ENCODE measurements at places on chromosomes 13 and 19.

- peak; percentile 85 for DNase-seq
Observed at GRCh38 chr19:35868172-35868822, at the start of gene APLP1. TSS of gene APLP1 (plus strand) at chr19:35868574. CDS start at chr19:35868637, 63 bp downstream.

- DNase-seq = peak; percentile 91
Observed at GRCh38 chr19:49808711-49809159, 4.4 kb downstream of the FUZ start.

GRCh38 chr19:2869618-2870017 is 2.5 kb downstream of the ZNF556 start:
- DNase-seq = no peak

DNA sequence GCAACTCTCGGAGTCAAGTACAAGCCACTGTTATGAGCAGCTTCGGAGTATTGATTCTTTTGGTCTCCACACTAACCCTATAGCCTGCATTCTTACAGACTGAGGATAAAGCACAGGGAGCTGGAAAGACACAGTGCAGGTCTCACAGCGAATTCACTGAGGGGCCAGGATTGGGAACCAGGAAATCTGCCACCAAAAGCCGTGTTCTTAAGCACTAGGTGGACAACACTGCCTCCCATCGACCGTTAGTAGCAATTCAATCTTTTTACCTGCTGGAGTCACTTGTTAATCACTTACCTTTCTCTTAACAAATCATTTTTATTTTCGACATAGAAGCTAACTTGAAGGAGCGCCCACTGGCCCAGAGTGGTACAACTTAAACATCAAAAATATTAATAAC is 6.3 kb downstream of the PMIS2 start:
- peak; percentile 62 for DNase-seq

- no peak for DNase-seq
Observed at GRCh38 chr19:39471756-39472536, 8.7 kb upstream of the TIMM50 start.

DNA sequence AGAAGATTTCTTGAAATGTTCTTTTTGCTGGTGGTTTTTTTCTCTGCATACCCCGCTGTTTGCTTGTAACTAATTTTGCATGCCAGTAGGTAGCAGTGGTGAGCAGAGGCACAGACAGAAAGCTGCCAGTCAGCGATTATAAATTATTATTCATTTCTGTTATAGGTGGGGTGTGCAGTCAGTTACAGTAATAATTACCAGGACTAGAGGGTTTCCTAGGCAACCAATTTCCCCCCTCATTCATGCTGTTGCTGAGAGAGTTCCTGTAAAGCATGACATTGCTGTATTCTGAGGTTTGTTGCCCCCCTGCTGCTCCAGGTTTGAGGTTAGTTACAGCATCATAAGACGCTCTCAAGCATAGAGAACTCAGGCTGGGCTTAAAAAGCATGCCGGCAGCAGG is 104.5 kb downstream of the URI1 start:
- peak; percentile 65 for DNase-seq

DNA sequence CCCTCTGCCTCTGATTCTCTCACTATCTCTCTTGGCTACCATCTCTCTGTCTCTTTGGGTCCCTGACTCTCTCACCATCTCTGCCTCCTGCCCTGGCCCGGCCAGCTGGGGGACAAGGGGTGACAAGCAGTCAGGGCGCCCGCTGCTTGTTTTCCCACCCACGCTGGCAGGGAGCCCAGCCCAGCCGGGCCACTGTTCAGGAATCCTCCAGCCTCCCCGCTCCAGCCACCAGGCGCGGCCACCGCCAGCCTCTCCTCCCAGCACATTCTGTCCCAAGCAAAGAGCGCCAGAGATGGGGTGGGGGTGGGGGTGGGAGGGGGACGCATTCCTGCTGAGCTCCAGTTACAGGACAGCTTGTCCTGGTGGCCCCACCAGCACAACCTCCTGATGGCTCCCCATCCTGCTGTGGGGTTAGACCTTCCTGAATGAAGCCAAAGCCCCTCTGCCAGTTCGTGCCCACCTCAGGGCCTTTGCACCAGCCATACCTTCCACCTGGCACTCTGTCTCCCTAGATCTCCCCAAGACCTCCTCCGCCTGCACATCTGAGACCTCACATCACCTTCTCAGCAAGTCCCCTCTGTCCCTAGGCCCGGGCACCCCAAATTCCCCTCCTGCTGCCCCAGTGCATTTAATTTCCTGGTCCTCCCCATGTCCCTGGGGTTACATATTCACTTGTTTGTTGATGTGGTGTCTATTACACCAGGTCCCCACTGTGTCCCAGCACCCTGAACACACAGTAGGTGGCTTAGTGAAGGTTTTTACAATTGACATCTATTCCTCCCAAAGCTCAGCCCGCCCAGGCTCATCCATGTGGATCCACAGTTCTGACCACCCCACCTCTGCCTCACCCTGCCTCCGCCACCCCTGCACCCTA is 12.5 kb downstream of the ARRDC2 start:
- no peak for DNase-seq

DNA sequence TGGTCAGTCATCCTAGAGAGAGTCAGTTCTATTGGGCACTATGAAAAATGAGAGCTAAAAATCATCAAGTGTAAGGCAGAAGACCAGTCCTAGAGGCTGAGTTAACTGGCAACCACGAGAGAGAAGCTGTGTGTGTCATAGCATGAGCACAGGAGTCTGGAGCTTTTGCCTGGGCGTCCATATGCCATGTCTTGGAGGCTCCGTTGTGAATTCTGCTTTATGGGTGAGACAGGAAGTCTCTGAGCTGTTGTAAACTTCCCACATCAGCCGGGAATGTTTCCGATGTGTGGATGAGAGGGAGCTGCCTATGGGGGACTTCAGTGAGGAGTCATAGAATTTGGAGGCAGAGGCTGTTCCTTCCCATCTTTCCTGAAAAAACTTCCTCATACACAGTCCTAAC is 120.0 kb downstream of the ITGBL1 start:
- no peak for DNase-seq

DNA sequence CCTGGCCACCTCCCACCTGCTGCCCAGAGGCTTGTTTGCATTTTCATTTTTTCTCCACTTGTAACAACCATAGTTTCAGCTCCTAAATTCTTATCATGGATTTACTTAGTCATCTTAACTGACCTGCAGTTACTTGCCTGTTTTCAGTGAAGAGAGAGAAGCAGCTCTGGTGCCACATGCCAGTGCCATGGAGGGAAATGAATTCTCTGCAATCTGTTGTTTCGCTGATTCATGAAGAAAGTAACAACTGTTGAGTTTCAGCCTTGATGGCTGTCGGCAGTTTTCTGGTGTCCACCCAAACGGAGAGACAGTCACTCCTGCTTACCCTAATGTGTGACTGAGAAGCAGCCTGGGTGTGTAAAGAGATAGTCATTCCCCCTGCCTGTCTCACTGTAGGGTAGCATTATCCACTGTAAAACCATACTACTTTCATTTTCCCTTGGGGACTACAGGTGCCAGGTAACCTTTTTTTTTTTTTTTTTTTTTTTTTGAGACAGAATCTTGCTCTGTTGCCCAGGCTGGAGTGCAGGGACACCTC is 116.1 kb downstream of the DNAJC3 start:
- no peak for DNase-seq

DNA sequence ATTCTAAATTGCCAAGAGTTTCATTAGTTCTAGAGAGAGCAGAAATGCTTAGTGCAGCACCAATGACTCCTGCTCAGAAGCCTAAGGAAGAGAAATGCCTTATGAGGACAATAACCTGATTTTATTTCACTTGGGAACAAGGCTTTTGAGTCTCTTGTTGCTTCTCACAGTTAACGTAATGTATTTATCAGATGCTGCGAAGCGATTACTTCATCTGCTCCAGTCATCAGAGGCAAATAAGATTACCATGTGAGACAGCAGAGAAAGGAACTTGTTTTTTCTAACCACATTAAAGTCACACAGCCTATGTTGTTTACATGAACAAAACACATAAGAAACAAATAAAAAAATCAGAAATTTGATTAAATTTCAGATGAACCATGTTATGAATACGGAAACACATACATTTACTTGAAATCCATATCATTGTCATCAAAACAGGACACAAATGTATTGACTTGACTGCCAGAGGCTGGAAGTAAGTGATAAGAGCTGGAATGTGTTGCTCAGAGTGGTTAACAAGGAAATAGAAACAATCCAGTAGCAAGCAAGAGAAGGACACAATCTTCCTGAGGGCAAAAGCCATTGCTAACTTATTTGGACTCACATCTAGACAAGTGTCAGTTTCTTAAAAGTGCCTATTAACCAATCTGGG is 147.3 kb downstream of the LHFPL6 start:
- DNase-seq = no peak

DNA sequence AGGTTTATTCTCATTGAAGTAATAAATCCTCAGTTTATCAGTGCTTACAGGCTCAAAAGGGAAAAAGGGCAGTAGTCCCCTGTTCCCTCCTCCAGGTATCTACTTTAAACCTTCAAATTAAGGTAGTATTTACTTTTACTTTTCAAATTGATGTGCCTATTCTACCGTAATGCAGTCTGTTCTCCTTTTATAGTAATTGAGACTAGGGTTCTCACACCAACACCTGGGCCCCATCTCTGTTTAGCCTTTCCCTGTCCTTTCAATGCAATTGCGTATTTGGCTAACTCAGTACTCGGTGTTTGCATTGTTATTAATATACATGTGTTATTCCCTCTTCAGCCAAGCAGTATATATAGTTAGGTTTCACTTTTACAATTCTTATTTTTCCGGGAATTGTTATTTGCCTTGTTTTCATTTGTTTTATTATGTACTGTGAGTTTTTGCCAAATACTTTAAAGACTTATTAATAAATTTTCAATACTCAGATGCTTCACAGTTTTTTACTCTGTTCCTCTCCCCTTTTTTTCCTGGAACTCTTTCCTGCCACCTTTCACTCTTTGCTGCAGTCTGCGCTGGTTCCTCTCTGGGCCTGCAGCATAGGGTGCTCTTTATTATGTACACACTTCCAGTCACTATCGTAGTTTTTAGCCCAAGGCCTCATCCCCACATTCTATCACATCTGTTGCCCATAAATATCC is 30.3 kb downstream of the USPL1 start:
- no peak for DNase-seq

DNA sequence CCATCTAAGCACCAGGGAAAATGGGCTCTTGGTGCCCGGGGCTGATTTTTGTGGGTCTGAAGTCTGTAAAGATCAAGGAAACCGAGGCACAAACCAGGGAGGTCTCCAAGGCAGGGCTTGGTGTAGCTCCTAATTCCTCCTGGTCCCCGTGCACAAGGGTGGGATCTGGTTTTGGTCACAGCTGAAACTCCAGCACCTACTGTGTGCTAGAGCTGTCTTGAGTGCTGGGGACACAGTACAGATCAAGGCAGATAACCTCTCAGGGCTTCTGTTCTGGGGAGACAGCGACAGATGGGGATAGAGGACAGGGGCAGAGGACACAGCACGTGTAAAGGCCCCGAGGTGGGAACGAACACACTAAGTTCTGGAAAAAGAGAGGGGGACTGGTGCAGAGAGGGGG is 37.4 kb downstream of the PTPRS start:
- no peak for DNase-seq

DNA sequence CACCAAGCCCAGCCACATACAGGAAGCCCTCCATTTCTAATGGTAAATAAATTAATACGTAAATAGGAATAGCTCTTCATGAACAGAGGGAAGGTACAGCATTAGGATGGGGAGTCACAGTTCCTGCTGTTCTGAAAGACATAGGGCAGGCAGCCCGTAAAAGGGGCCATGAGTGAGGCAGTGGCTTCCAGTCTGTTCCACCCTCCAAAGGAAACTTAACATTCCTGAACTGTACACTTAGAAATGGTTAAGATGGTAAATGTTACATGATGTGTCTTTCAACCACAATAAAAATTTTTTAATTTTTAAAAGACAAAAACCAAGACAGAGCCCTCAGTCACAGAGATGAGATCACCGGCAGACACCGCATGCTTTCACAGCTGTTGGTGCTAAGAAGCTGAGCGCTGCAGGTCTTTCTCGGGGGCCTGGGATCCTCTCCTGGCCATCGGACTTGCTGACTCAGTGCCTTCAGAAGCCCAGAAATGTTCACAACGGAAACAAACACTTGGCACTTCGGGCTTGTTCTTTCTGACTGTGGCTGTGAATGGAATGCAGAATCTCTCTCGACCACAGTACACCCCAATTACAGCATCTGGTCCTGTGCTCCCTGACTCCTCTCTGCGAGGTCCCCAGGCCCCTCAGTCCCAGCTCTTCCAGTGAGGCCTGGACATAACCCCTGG is 36.4 kb downstream of the EPS15L1 start:
- DNase-seq = no peak

DNA sequence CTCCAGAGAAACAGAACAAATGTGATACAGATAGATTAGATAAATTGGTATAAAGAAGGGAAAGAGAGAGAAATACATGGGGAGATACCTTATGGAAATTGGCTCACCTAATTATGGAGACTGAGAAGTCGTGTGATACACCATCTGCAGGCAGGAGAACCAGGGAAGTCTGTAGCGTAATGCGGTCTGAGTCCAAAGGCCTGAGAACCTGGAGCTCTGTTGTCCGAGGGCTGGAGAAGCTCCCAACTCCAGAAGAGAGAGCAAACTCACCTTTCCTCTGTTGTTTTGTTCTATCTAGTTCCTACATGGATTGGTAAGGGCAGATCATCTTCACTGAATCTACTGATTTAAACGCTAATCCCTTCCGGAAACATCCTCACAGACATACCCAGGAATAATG is 648.2 kb upstream of the GPC6 start:
- no peak for DNase-seq

- DNase-seq = no peak
Observed at GRCh38 chr19:44777715-44778347, at the start of gene CBLC. TSS of gene CBLC (plus strand) at chr19:44777890. CDS start at chr19:44777932, 42 bp downstream.

- DNase-seq = no peak
Observed at GRCh38 chr13:68081061-68081460, 850.9 kb upstream of the PCDH9 start.

DNA sequence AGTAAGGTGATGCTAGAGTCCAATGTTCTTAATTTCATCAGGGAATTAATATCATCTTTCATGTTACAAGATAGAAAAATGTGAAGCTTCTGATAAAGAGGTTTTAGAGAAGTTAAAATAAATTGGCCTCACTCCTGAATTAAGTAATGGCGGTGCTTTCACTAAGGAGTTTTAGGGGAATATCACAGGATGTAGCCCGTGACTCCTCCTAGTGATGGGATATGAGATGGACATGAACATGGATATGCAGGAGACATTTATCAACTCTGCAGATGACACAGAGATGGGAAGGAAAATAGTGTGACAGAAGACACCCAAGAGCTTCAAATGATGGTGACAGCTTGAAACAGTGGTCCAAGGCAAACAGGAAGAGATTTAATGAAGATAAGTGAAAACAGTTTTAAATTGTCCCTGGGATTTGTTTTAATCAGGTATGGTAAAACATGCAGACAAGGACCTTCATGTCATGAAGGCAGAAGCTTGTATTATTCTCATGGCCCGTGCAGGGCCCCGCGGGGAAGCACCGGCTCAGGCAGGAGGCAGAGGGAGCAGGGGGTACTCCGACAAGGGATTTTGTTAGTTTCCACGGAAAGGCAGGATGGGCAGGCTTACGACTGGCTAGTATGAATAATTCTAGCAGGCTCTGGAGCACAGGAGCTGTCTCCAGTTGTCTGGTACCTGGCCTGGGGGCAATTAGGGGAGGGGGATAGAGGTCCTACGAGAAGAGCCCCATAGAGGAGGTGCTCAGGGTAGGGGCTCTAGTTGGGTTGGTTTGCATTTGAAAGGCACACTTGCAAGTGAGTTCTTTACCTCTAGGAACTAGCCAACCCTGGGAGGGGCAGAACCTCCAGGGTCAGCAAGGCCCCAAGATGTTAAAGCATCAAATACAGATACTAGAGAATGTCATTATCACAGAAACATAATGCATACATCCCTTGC is 38.7 kb upstream of the FARP1 start:
- DNase-seq = no peak
